Naive B cell (primary cell): ENCODE measurements at places on chromosomes 4 and X. TPM values are rescaled to one million over a fixed set of nuclear protein-coding genes. Genes with fewer than 3 reads are reported as not detected.

The NSDHL gene
- polyA plus RNA-seq, result 20.0 TPM

The TCP11X2 gene
- polyA plus RNA-seq, result not detected

The HMGN5 gene
- polyA plus RNA-seq, result 1.5 TPM

The AKAP4 gene
- not detected for polyA plus RNA-seq

The CBLL2 gene
- polyA plus RNA-seq, result not detected

The HSFX1 gene
- polyA plus RNA-seq, result not detected

The ETDB gene
- not detected for polyA plus RNA-seq

The SEL1L3 gene
- 202 TPM for polyA plus RNA-seq

The TMEM144 gene
- polyA plus RNA-seq, result not detected

The GPC4 gene
- polyA plus RNA-seq, result 0.25 TPM

The PDZD4 gene
- not detected for polyA plus RNA-seq

The NDNF gene
- polyA plus RNA-seq, result not detected

The YY2 gene
- 0.96 TPM for polyA plus RNA-seq

The ANOS1 gene
- not detected for polyA plus RNA-seq

The ADH1C gene
- polyA plus RNA-seq, result not detected

The HELT gene
- polyA plus RNA-seq, result not detected

The CDS1 gene
- polyA plus RNA-seq, result not detected

The BEX5 gene
- not detected for polyA plus RNA-seq

The CT45A1 gene
- not detected for polyA plus RNA-seq

The SNX25 gene
- 21.2 TPM for polyA plus RNA-seq

The MTNR1A gene
- not detected for polyA plus RNA-seq

The PNMA3 gene
- polyA plus RNA-seq, result 0.49 TPM

The ARHGEF9 gene
- 6.5 TPM for polyA plus RNA-seq

The SRD5A3 gene
- polyA plus RNA-seq, result 9.6 TPM

The CCKAR gene
- polyA plus RNA-seq, result not detected

The TMEM31 gene
- polyA plus RNA-seq, result 1.00 TPM

The TRIM61 gene
- 2.2 TPM for polyA plus RNA-seq

The VEGFC gene
- polyA plus RNA-seq, result not detected
